NCI-H1092 treated with DMSO at 0.1 percent for 48 hours (cell line): ENCODE measurements at places on chromosomes 6 and 20.

DNA sequence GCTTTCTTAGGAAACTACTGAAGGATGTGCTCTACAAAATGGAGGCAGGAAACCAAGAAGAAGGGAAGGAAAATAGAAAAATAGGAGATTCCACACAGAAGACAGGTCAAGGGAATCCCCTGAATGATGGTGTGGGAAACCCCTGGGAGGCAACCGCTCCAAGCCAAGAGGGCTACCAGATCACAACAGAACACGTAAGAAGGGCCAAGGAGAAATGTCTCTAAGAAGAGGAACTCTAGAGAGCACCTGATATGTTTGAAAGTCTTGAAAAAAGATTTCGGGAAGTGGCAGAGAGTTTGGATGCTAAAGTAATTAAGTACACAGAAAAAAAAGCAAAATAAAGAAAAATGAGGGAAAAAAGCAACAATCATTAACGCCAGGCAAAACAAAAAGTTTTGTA is 7.1 kb downstream of the KIF13A start:
- DNase-seq: no peak

DNA sequence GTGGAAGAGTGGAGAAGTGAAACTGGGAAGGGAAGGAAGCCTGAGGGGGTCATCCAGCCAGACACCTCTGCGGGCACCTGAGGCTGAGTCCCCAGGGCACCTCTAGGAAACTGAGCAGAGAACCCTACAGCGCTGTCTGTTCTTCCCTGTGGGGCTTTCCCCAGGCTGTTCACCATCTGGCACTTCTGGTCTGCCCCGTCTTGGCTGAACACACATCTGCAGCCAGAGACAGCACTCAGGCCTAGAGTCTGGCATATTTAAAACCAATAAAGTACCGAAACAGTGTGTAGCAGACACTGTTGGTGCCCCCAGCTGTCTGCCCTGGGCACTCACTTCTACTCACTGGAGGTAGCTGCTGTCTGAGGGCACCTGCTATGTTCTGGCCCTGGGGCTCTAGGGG is 9.4 kb upstream of the ARFGEF2 start:
- DNase-seq: no peak

DNA sequence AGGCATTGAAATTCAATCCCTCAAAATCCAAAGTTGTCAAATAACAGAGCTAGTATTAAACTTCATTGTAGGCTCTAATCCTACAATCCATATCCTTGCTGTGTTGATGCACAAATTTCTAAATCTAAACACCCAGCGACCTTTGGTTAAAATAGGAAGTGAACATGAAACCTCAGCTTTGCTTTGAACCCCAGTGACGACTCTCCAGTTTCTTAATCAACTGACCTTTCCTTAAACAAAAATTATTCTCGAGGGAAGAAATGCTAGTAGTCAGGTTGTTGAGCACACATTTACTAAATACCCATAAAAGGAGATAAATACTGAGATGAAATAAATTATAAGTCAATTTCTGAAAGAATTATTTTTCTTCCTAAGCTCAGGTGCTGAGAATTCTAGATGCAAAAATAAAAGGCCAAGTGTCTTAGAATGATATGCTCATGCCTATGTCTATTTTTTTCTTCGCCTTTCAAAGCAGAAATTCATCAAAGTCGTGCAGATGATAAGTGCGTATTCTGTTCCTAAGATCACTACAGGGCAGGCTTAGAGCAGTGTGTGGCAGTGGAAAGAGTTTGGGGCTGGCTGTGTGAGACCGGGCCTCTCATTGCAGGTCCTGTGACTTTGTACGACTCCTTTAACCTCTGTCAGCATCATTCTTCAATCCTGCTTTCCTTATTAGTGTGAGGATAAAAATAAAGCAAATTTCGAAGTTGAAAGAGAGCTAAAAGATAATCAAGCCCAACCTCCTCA is 208.7 kb downstream of the PRL start:
- DNase-seq: no peak

DNA sequence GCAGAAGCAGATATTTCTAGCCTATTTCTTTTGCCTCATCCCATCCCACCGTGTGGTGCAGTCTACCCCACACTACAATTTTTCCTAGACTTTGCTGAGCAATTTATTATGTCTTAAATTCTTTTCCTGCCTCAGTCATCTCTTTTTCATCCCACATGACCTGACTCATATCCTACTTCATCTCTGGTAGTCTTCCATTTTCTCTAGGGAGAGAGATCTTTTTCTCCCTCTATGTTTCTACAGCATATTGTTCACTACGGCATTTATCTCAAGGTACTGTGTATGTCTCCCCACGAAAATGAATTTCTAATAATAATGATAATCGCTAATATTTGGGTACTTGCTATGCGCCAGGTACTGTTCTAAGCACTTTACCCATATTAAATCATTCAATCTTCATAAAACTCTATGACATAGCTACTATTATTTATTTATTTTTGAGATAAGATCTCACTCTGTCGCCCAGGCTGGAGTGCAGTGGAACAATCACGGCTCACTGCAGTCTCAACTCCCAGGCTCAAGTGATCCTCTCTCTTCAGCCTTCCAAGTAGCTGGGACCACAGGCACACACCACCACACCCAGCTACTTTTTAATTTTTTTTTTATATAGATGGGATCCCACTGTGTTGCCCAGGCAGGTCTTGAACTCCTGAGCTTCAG is 15.6 kb downstream of the PDSS2 start:
- DNase-seq: no peak

GRCh38 chr20:3803854-3804253 is 7.7 kb downstream of the CDC25B start:
- no peak for DNase-seq

GRCh38 chr6:167268683-167269280 is 22.3 kb upstream of the UNC93A start:
- no peak for DNase-seq

GRCh38 chr6:152057832-152058498 is 250.5 kb downstream of the ESR1 start:
- no peak for DNase-seq

GRCh38 chr6:145047891-145048290 is 687.4 kb downstream of the EPM2A start:
- no peak for DNase-seq

GRCh38 chr6:6751619-6752023 is 163.1 kb downstream of the LY86 start:
- DNase-seq: no peak

DNA sequence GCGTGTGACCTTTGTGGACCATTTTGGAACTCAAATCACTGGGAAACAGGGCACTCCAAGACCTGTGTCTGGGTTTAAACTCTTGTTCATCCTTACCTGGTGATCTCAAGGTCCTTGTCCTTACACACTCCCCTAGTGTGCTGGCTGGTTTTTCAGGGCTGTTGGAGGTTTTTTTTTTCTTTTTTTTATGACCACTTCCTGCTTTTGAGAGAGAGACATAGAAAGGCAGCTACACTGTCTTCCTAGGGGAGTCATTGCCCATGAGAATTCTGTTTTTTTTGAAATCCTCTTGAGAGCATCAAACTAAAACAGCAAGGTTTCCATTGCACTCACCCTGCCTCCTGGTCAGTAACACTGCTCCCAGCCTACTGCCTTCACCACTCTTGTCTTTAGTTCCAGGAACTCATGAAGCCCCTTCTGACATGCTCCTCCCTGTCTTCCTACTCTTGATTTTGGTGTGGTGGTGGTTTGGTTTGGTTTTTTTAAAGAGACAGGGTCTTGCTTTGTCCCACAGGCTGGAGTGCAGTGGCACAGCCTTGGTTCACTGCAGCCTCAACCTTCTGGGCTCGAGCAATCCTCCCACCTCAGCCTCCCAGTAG is 28.6 kb downstream of the PRPH2 start:
- no peak for DNase-seq

DNA sequence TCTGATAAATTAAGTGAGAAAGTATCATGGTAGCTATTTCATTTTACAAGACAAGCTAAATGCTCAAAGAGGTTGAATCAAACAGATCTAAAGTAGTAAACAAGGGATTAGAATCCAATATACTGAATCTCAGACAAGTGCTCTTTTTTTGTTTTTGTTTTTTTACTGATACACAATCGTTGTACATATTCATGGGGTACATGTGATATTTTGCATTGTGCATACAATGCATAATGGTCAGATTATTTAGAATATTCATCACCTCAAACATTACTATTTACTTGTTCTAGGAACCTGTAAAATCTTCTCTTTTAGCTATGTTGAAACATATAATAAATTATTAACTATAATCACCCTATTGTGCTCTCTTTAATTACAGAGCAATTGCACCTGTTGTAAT is 57.0 kb upstream of the HCRTR2 start:
- no peak for DNase-seq

DNA sequence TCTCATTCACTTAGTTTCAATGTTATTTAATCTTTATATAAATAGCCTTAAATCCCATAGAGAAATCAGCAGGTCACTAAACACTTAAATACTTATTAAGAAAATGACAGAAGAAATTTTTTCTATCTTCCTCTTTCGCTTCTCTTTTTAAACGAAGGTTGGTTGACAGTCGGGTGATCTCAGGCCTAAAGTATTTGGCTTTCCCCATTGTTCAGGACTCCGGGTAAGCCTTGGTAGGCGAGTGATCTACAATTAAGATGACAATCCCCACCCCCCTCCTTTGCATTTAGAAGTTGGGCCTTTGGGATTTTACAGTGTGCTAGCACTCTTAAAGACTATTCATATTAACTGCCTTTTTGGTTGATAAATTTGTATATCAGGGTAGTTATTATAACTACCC is 19.7 kb upstream of the UTRN start:
- no peak for DNase-seq

GRCh38 chr20:51331481-51331880 is 211.0 kb downstream of the NFATC2 start:
- DNase-seq: no peak

DNA sequence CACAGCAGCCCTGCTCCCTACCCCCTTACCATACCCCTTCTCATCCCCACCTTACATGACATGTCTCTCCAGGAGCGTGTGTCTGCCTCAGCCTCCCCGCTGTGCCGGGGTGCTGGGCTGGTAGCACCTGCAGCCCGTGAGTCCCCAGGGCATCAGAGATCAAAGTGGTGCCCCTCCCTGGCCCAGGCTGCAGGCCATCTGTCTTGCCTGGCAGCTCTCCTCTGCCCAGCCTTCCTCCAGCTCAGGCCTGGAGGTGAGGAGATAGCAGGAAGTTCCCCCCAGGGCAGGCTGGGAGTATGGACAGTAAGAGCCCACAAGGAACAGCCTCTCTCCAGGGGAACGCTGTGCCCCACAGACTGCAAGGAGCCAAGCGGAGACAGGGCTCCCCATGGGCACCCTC is 35.3 kb downstream of the GRM4 start:
- DNase-seq: peak; percentile 6

- no peak for DNase-seq
These were observed 30.8 kb downstream of the BNIP5 start for GRCh38 chr6:36305885-36306284.

- no peak for DNase-seq
These were observed 93.6 kb downstream of the PREX1 start for GRCh38 chr20:48734104-48734749.

DNA sequence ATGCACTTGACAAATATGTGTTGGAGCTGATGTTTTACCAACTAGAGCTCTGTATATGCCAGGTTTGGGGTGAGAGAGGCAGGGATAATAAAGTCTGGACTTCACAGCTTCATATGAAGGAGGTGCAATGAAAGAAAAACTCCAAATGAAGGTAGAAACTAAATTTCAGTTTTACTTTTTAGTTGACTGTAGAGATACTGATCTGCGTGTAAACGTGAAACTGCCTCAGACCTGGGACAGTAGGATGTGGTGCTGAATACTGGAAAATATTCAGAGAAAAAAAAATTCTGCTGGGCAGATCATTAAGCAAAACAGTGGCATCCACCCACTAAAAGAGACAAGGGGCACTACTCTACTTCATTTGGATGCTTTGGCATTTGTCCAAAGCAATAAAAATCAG is 94.5 kb downstream of the BACH2 start:
- no peak for DNase-seq

DNA sequence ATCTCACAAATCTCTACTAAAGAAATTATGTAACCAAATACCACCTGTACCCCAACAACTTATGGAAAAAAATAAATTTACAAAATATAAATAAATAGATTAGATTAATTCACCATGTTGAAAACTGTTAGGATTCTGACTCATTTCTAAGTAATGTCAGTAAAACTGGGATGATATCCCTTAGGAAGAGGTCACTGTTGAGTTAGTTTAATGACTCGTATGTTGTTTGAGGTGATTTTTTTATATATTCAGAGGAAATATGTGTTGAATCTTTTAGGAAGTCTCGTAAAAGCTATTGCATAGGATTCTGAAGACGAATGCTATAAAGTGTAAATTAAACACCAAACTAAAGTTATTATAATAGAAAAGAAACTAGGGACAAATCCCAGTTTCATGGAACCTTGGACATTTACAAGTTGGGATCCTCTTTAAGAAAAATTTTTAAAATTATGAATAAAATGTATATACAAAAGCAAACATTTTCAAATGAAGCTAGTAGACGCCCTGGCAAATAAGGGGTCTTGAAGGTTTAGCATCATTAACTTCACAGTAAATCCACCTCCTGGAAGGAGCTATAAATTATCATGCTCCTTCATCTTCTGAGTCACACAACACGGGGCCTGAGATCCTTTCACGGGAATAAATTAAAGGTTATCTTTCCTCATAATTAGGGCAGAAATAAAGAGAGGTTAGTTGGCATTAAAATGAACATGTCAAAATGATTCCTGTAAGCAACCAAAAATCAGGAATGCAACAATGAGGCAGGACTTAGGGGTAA is 37.0 kb upstream of the POU3F2 start:
- DNase-seq: no peak

DNA sequence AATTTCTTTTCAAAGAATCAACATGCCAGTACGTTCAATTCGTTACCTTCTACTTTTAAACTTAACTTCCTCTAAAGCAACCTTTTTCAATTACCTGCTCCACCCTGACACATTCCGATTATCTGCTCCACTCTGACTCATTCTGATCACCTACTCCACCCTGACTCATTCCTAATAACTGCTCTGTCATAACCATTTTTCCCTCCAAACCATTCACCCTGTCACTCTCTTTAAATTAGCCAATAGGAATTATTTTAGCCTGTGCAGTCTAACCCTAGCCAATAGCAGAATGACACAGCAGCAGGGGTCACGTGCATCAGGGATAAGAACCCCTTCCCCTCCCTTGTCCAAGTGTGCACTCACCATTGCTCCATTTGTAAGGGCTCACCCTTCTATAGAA is 557.4 kb upstream of the EYS start:
- DNase-seq: no peak

DNA sequence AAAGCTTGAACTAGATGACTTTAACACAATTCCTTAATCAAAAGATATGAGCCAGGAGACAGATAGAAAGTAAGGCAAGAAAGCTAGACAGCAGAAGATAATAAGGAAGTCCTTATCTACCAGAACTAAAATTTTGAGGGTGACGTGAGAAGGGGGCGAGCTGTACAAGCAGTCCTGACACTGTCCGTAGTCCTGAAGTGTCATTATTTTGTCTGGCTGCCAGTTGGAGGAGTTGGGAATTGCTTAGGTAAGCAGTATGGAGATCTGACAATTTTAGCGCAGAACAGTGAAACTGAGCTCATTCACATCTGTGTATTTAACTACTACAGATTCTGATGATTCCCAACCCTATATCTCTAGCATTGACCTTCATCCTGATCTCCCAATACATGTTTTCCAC is 25.8 kb upstream of the CEP85L start:
- no peak for DNase-seq

DNA sequence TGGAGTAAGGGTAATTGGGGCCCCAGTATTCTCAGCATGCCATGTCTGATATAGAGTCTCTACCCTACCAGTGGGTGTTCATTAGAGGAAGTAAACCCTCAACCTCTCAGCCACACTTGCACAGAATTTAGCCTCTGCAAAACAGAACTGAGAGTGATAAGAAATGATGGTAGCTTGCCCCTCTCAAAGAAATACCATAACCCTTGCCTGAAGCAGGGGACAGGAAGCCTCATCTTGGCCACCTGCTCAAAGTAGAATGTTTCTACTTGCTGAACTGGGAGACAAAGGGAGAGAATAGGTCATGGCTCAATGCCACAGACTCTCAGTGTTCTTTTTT is 33.7 kb downstream of the SPTLC3 start:
- no peak for DNase-seq
